ENCODE measurements at places on chromosomes 12 and 14. TPM values are rescaled to one million over a fixed set of nuclear protein-coding genes. Genes with fewer than 3 reads are reported as not detected.

GRCh38 chr14:38209572-38210557, 2.2 kb downstream of the SSTR1 start:
- H3K36me3 ChIP-seq: no peaks in the 10 kb centered on the region
- peaks cover 19% of the 10 kb centered on the region for H3K4me1 ChIP-seq
- no peak overlapping the region for H3K4me3 ChIP-seq
- DNase-seq: no peak

- DNase-seq: no peak
- H3K36me3 ChIP-seq: peaks cover 6% of the 10 kb centered on the region
- H3K4me1 ChIP-seq: peaks cover 41% of the 10 kb centered on the region
- H3K4me3 ChIP-seq: no peak overlapping the region
Observed at GRCh38 chr12:26297396-26298070, 102.2 kb downstream of the SSPN start.

DNA sequence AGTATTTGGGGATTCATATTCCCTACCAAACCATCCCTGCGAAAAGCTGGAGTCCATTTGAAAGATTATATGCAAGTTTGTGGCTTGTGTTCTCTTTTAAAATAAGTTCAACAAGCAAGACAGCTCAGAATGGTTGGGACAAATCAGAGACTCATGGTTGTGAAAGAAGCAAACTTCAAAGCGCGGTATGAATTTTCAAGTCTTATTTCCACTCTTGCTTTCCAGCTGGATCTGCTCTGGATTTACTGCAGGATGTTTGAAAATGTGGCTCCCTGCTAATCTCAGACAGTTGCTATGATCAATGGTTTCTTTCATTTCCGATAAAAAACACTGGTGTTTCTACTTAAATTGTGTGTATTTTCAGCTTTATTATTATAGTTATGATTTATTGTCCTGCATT, 477.5 kb downstream of the RAD51B start:
- H3K36me3 ChIP-seq: peaks cover 2% of the 10 kb centered on the region
- H3K4me3 ChIP-seq: no peak overlapping the region
- DNase-seq: no peak
- H3K4me1 ChIP-seq: peaks cover 18% of the 10 kb centered on the region

The ANKRD9 gene
- 7.9 TPM for total RNA-seq

DNA sequence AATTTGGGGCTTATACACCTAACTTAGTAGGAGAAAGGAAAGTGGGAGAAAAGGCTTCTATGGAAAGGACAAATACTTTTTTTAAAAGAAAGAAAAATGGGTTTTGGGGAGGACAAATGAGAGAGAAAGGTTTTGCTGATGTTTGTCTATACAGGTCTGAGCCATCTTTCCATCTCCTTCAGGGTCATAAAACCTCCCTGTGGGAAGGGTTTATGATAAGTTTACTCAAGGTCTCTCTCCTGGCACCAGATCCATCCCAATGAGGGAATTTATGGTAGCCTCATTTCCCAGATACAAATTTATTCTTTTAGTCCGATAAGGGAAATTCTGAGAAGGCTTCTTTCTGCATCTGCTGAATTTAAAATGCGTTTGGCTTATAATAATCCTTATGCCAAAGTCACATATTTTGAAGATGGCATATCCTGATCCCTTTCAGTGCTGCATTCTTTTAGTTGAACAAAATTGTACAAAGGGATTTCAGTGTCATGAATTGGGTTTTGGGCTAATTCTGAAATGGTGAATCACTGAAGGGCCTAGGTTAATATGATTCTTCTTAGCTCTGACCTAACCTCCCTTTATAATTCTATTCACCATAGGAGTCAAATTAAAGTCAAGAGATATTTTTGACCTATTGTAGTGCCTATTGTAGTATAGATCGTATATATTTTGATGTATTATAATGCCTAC, 173.5 kb upstream of the DYRK2 start:
- DNase-seq: no peak
- no peaks in the 10 kb centered on the region for H3K4me1 ChIP-seq
- no peak overlapping the region for H3K27ac ChIP-seq
- H3K27me3 ChIP-seq: no peaks in the 10 kb centered on the region

DNA sequence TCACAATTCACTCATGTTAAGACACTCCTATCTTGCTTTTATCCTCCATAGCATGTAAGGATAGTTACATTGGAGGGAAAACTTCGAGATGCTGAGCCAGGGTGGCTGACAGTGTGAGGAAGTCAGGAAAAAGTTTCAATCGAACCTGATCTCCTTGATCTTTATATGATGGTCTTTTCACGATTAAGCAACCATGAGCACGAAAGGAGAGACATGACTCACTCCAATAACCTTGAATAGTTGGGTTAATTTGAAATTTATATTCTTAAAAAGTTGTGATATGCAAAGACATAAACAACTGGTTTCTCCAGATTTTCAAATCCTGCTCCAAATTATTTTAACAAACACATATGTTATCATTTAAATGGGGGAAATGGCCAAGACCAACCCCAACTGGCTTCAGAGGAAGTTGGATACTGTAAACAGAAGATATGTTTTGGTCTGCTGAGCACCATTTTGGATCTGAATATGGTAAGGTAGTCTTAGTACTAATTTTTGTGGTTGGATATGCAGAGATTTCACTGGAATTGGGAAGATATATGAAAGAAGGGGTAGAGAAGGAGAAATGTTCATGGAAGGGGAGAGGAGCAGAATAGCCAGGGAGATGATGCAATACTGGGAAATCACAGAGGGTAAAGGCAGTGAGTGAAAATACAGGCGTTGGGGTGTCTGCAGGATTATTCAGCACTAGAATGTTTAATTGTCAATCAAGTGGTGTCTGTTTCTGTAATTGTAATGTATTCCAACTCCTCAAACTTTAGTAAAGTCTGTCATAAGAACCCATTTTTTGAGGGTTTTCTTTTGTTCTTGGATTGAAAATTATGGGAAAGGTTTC, 185.2 kb upstream of the SLC38A2 start:
- peaks cover 2% of the 10 kb centered on the region for H3K27me3 ChIP-seq
- no peaks in the 10 kb centered on the region for H3K36me3 ChIP-seq
- H3K4me3 ChIP-seq: no peak overlapping the region
- peaks cover 11% of the 10 kb centered on the region for H3K4me1 ChIP-seq
- peak overlapping the region; percentile 2 for H3K27ac ChIP-seq

DNA sequence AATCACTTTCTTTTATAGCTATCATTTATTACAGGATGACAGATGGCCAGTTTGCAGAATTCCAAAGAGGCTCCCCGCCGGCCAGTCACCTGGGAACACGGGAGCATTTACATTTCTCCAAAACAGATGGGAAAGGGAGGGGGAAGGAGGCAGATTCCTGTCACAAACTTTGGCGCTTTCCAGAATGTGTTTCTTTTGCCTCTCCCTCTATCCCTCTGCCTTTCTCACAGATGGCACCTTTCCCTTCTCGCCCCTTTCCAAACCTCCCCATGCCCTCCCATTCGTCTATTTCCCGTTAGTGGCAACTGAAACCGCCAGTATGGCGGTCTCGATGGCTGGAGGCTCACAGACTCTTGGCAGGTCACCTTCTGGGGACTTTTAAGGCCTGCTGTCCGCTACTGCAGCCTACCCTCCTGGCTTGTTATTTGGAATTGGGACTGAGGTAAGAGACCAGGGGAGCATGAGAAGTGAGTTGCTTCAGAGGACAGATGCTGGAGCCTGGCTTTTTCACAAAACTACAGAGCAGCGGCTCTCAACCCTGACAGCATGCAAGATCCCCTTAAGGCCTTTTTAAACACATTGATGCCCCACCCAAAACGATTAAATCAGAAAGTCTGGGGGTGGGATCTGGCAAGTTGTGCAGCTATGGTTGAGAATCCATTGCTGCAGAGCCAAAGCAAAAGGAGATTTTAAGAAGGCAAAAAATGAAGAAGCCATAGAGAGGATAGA, 161.5 kb upstream of the VASH1 start:
- no peak overlapping the region for H3K27ac ChIP-seq
- peaks cover 13% of the 10 kb centered on the region for H3K27me3 ChIP-seq
- H3K4me3 ChIP-seq: no peak overlapping the region
- DNase-seq: no peak
- no peaks in the 10 kb centered on the region for H3K4me1 ChIP-seq

The PTPRO gene
- total RNA-seq: not detected

DNA sequence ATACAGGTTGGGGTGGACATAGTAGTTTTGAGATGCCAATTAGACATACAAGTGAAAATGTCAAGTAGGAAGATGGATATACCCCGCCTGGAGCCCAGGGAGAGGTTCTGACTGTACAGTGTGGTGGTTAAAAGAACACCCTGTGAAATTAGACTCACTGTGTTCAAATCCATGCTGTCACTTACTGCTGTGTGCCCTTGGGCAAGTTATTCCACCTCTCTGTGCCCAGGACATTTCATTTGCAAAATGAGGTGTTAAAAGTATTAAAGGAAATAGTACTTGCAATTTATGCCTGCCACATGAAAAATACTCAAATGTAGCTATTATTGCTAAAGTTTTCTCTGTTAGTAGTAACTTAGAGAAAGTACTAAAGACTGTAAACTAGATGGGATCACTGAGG, 18.5 kb downstream of the GALNT4 start:
- no peaks in the 10 kb centered on the region for H3K27me3 ChIP-seq
- no peak for DNase-seq
- H3K36me3 ChIP-seq: peaks cover 6% of the 10 kb centered on the region
- H3K27ac ChIP-seq: peak overlapping the region; percentile 37
- peaks cover 28% of the 10 kb centered on the region for H3K4me1 ChIP-seq

The C1QL4 gene
- total RNA-seq: not detected

DNA sequence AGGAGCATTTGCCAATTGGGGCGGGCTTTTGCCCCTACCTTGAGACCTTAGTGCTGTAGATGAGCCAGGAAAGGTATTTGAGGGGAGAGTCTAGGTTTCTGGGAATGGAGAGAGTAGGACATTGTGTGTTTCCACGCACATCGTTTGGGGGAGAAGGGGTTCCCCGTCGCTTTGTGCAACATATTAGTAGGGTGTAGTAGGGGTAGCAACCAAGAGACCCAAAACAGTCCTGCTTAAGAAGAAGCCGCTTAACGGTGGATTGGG, 694 bp upstream of the PTGES3 start:
- peak overlapping the region; percentile 97 for H3K4me3 ChIP-seq
- H3K4me1 ChIP-seq: peaks cover 32% of the 10 kb centered on the region
- no peak for DNase-seq
- no peaks in the 10 kb centered on the region for H3K27me3 ChIP-seq
- peak overlapping the region; percentile 99 for H3K27ac ChIP-seq

DNA sequence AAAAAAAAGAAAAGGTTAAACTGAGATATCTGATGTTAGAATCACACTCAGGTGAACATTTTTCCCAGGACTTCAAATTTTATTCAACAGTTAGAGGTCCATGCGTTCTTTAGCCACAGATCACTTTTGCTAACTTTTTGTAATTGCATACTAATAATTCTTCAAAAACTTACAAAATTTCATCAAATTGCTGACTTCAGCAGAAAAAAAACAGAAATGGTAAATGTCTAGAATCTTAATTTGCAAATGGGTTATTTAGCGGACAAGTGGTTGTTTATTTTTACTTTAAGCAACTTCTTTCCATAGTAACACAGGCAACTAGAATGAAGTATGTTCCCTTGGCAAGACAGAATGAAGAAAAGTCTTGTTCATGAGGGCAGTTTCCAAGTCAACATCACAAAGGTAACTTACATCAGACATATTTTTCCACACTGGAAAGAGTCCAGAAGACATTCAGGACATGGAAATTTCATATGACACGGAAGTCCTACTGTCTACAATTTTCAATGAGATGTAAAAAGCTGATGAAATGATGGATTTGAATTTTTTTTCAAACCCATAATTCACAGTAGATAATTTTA, 62.5 kb upstream of the SOX5 start:
- DNase-seq: no peak
- H3K36me3 ChIP-seq: no peaks in the 10 kb centered on the region
- H3K4me3 ChIP-seq: no peak overlapping the region

GRCh38 chr14:59098377-59098776, 90.1 kb upstream of the DAAM1 start:
- H3K27me3 ChIP-seq: peaks cover 12% of the 10 kb centered on the region
- H3K27ac ChIP-seq: no peak overlapping the region

The SLCO1B3 gene
- total RNA-seq: not detected

GRCh38 chr12:131975228-131975627, 25.5 kb downstream of the EP400 start:
- no peak overlapping the region for H3K4me3 ChIP-seq
- DNase-seq: no peak
- H3K27ac ChIP-seq: no peak overlapping the region
- no peaks in the 10 kb centered on the region for H3K36me3 ChIP-seq
- H3K4me1 ChIP-seq: peaks cover 5% of the 10 kb centered on the region

The MTHFD1 gene
- 297 TPM for total RNA-seq

DNA sequence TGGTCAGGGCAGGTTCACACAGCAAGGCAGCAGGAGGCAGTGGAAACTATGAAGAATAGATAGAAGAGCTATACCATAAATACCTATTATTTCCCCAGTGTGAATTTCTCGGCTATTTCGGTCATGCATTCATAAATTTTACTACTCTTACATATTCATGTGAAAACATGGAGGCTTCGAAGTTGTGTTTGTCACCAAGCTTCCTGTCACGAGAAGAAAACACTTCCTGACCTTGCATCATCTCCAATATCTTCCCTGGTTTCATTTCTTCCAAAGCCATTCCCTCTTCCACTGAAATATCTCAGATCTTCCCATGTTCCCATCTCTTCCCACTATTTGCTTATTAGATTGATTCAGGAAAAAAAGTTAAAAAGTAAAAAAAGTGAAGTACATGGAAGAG, 80.4 kb downstream of the CPNE8 start:
- no peak for DNase-seq
- no peaks in the 10 kb centered on the region for H3K4me1 ChIP-seq
- no peaks in the 10 kb centered on the region for H3K27me3 ChIP-seq

DNA sequence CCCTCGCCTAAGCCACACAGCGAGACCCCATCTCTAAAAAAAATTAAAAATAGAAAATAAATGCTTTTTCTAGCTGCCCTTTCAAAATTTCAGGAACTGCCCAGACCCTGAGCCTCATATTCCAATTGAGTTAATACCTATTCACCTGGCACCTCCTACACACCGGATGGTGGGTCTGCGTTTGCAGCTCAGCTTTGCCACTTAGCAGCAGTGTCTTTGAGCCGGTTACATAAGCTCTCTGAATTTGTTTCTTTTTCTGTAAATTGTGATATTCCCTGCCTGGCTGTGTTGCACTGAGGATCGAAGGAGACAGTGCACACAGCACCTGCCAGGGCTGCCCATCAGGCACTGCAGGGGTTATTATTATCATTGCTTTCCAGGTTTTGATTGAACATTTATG, 125.6 kb downstream of the EML1 start:
- no peak overlapping the region for H3K4me3 ChIP-seq
- no peaks in the 10 kb centered on the region for H3K36me3 ChIP-seq
- no peaks in the 10 kb centered on the region for H3K4me1 ChIP-seq

DNA sequence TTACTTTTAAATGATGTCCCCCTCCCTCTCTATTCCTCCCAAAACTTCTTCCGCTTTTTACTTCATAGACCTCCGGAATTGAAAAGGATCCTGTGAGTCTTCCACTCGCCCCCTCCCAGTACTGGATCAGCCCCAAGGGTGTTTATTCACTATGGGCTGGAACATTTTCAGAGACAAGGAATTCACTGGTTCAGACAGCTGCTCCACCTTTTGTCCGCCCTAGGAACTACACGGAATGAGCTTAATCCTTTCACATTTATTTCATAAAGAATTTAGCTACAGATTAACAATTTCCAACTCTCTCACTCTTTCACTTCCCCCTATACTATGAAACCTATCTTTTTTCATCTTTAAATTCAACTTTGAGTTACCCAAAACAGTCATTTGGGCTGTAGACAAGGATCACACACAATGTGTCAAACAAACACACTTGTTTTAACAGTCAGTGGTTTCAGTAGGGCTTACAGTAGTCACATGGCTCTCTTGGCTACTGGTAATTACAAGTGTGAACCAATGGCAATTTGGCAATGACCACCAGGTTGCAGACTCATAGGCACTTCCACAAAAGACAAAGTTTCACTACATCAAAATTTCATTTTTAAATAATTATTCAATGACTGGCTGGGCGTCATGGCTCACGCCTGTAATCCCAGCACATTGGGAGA, 20.6 kb downstream of the CNIH1 start:
- H3K27ac ChIP-seq: no peak overlapping the region
- no peaks in the 10 kb centered on the region for H3K27me3 ChIP-seq
- DNase-seq: no peak
